ENCODE measurements at places on chromosomes 2 and 18.

GRCh38 chr2:26682155-26682554, 10.4 kb upstream of the KCNK3 start:
- no peak for DNase-seq

- DNase-seq, result no peak
Observed at GRCh38 chr18:28248653-28249052, 71.7 kb upstream of the CDH2 start.

- no peak for DNase-seq
Observed at GRCh38 chr2:164913640-164914350, 41.5 kb downstream of the SLC38A11 start.

- no peak for DNase-seq
Observed at GRCh38 chr18:47737956-47738355, 192.5 kb downstream of the SMAD2 start.

DNA sequence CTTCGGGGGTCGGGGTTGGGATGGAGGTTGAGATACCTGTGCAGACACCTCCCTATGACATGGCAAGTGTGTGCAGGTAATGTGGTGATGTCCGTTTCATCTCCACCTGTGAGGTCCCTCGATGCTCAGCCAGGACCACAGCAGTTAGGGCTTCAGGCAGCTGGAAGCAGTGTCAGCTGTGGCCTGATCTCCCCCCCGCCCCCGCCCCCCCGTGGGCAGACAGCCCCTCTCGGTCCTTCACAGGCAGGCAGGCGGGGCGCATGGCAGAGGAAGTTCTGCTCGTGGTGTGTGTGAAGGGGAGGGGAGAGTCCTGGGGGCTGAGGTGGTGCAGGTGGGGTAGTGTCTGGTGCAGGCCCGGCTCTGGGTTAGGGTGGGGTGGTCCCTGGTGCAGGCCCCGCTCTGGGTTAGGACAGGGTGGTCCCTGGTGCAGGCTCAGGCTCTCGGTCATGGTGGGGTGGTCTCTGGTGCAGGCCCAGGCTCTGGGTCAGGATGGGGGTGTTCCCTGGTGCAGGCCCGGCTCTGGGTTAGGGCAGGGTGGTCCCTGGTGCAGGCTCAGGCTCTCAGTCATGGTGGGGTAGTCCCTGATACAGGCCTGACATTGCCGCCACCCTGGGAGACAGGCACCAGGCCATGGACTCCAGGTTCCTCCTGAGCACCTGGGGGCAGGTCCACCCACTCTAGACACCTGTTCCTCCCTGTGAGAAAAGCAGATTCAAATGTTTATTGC, 94.3 kb downstream of the NFATC1 start:
- no peak for DNase-seq

- no peak for DNase-seq
Observed at GRCh38 chr2:231029563-231029962, 7.8 kb upstream of the C2orf72 start.

- no peak for DNase-seq
Observed at GRCh38 chr18:7373441-7373840, 142.6 kb downstream of the LRRC30 start.

GRCh38 chr18:57583297-57583835, 3.1 kb downstream of the FECH start:
- DNase-seq, result no peak

DNA sequence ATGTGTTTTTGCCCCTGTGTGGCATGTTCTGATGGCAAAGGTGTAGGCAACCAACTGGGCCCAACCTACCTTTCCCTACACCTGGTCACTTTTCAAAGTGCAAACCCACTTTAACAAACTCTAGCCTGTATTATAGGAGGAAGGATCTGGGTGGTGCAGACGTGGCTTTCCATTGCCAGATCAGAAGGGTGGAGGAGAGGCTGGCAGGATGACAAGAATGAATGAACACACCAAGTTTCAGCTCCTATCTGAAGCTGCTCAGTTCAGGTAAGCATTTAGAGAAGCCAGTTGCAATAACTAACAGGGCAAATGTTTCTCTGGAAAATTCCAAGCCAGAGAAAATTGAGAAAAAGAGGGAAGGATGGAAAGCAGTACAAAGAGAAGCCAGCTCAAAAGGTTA, 707 bp upstream of the SERPINB7 start:
- DNase-seq, result no peak

- no peak for DNase-seq
Observed at GRCh38 chr2:43004879-43005244, 212.5 kb upstream of the HAAO start.

- no peak for DNase-seq
Observed at GRCh38 chr18:21330122-21330701, 88.2 kb downstream of the GREB1L start.

DNA sequence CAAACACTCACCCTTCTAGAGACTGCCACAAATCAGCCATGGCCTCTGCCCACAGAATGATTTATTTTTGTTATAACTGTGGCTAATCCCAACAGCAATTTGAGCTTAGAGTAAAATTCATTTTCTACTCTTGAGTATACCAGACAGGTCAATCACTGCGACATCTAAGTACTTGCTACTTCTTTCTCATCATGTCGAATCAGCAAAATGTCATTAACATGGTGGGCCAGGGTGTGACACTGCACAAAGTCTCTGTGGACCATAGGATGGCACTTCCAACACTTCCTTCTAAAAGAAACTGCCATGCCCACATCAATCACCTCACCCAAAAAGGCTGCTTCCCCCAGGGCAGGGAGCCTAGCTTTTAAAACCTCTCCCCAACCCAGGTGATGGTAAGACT, 64.4 kb downstream of the KCNG3 start:
- no peak for DNase-seq

GRCh38 chr2:127373362-127374083, 14.3 kb downstream of the MAP3K2 start:
- no peak for DNase-seq

DNA sequence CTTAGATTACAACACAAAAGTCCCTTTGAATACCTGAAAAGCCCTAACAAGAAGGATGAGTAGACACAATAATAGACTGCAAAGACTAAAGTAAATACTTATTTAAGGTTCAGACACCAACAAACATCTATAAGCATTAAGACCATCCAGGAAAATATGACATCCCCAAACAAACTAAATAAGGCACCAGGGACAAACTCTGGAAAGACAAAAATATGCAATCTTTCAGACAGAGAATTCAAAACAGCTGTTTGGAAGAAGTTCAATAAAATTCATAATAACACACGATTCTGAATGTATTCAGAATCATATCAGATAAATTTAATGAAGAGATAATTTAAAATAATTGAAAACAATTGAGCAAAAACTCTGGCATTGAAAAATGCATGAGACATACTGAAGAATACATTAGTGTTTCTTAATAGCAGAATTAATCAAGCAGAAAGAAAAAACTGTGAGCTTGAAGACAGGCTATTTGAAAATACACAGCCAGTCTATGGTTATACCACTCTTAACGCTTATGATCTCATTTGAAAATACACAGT, 1388.8 kb downstream of the DSC3 start:
- DNase-seq, result no peak

- no peak for DNase-seq
Observed at GRCh38 chr2:158756331-158756730, 38.8 kb upstream of the DAPL1 start.

GRCh38 chr2:85066874-85067351, 66.3 kb upstream of the TCF7L1 start:
- peak; percentile 10 for DNase-seq

- DNase-seq, result no peak
Observed at GRCh38 chr2:7593360-7593759, 676.1 kb downstream of the RNF144A start.

GRCh38 chr2:121135168-121135853, 149.7 kb downstream of the TFCP2L1 start:
- DNase-seq, result no peak

- DNase-seq, result no peak
Observed at GRCh38 chr2:213316001-213316735, 31.9 kb downstream of the SPAG16 start.

DNA sequence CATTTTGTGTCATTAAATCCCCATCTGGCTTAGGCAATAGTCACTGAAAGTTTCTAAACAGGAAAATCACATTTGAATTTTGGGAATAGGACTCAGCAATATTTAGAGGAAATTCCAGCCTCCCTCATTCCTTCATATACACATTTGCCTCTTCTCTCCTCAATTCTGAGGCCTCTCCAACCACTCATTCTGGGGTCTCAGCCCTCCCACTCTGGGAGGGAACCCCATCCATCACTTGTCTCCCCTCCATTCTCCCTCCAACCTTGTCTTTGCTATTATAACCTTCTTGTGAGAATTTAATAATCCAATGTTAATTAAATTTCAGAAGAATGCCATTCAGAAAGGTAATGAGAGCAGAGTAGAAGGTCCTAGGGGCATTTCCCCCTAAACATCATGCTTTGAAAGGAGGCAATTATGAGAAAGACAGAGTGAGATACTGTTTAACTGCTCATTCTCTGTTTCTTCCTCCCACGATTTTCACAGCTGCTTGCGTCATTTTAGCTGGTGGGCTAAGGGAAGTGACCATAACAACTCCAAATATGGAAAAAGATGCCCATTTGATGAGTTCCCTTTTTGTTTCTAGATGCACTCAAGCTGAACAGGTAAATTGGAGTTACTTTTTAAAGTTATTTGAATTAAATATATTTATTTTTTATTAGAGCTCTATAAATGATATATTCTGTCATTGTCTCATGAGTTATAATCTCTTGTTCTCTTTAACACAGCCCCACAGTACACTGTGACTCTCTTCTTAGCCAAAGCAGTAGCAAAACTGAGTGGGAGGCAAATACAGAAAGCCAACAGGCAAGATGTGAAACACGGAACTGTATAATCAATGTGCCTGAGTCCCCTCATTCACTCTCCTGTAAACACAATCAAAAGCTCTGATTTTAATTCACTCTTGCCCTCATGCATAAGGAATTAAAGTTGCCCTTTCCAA, 135.1 kb downstream of the DLGAP1 start:
- no peak for DNase-seq

GRCh38 chr2:42930025-42930581, 137.7 kb upstream of the HAAO start:
- DNase-seq, result no peak

- DNase-seq, result no peak
Observed at GRCh38 chr2:174334781-174335251, at the start of gene SP9. TSS of gene SP9 (plus strand) at chr2:174334954. CDS start at chr2:174335093, 139 bp downstream.

DNA sequence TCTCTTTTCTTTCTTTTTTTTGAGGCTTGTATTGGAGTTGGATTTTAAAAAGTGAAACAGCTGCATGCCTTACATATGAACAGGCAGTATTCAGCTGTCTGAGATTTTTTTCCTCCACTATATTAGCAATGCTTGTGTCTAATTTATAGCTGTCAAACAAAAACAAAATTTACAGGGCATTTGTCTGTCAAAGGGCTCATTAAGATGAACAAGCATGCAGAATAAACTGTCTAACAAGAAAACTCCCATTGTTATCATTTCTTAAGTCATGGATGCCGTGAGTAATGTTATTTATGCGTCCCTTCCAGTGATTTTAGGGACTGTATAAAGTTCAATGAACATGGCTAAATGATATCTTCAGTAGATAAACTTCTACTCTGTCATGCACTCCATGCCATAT, 674.7 kb downstream of the PLCL1 start:
- no peak for DNase-seq

- no peak for DNase-seq
Observed at GRCh38 chr2:112699984-112700667, 20.7 kb upstream of the NT5DC4 start.

DNA sequence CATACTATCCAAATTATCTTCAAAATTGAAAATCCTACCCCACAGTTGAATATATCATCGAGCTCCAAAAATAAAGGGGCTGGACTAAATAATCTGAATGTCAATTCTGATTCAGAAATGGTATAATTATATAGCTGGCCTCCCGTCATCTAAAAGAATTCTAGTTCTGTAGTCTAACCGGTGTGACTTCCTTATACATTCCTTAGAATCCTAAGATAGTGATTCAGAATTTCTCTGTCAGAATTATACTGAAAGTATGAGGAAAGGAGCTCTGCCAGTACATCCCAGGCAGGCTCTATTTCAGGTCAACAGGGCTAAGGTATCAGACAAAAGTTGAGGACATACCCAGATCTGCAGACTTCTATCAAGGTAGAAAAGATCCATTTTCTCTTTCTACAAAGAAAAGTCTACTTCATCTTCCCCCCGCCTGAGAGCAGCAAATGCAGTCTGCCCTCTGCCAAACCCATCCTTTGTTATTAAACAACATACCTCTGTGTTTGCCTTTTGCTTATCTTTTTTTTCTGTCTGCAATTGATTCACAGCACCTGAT, 128.5 kb downstream of the METTL4 start:
- no peak for DNase-seq

DNA sequence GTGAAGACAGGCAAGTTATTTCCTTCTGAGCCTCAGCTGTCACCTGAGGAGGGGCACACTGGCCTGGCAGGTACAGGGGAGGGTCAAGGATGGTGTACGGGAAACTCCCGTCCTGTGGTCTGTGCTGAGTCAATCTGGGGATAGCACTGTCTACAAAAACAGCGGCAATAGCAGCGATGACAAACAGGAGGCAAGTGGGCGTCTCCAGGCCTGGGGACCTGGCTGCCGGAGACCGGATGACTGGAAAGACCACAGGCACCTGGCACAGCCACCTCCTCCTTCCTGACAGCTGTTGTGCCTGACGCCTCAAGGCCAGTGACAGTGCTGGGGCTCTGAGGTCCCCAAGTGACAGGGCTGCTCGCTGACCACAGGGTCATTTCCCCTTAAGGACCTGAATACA, 202.1 kb upstream of the HS6ST1 start:
- no peak for DNase-seq

GRCh38 chr18:28771849-28772248, 594.9 kb upstream of the CDH2 start:
- DNase-seq, result no peak

GRCh38 chr2:43218155-43218701, 8.2 kb downstream of the ZFP36L2 start:
- DNase-seq, result no peak

DNA sequence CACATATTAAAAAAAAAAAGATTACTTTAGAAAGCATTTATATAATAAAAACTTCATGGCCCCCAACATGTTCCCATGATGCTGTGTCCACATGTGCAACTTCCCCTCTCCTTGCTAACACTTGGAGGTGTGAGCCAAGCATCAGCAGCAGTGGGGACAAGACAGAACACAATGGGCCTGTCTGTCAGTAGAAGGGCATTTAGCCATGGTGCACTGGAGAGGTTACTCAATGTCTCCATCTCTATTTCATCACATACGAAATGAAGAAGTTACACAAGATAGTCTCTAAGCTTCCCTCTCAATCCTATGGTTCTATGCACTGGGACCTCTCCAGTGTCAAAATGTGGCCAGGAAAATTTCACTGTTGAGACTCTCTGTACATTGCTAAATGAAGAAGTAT, 2.5 kb downstream of the VIT start:
- DNase-seq, result no peak

- no peak for DNase-seq
Observed at GRCh38 chr2:37659723-37660122, 11.7 kb downstream of the CDC42EP3 start.

DNA sequence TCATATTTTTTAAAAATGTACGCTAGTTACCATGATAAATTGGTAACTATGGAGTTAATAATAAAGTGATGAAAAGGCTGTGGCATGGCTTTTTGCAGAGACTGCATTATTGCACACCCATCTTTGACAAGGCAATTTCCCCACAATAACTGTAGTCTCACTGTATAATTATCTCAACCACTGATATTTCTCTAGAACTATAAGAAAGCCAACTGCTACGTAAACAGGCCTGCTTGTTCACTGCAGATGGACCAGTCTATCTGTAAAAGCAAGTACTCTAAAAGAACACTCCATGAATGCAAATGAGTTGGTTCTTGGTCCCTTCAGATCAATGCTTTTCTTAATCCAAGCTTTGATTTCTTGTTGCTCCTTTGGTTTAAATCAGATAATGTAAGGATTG, 218.7 kb downstream of the RBM43 start:
- DNase-seq, result no peak

All from activated CD8-positive, alpha-beta memory T cell treated with anti-CD3 and anti-CD28 coated beads for 48 hours (primary cell).